ENCODE measurements at places on chromosomes 16 and 17. TPM values are rescaled to one million over a fixed set of nuclear protein-coding genes. Genes with fewer than 3 reads are reported as not detected.

The ATP2C2 gene
- total RNA-seq = 1.7 TPM

The CENPX gene
- total RNA-seq = 1.2 TPM

The TEKT5 gene
- total RNA-seq = not detected

The KRTAP9-2 gene
- total RNA-seq = not detected

The ITPRIPL2 gene
- 47.4 TPM for total RNA-seq

GRCh38 chr16:69276148-69277115 lies 34.7 kb upstream of the VPS4A start:
- peak; percentile 96 for DNase-seq

DNA sequence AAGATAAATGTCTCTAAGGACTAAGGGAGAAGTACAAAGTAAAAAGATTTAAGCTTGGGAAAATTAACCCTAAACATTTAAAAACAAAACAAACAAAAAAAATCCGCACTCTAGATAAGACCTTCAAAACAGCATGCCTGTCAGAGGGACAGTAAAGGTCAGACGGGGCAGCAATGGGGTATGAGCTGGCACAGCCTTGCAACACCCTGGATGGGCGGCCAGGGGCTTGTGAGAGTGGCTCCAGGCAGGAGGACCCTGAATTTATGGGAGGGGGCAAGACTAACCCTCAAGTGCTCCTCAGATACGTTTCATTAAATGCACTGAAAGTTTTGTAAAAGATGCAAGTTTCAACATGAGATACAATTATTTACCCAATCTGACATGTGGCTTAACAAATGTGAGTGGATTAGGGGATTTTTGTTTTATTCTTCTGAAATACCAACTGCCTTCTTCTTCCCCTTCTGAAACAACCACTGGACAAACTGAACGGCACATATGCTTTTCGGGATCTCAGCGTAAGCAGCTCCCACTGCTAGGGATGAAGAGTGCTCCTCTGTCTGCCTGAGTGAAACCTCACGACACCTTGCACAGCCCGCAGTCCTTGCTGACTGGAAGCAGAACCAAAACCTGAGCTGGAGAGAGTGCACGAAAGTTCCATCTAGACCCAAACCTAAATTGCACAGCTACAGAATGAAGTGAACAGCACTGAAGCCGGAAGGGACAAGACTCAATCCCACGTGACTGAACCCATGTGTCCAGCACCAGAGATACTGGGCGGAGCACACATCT lies 128.4 kb downstream of the ANKRD11 start:
- peak; percentile 55 for DNase-seq

GRCh38 chr17:46977750-46978488 lies 1.1 kb downstream of the RPRML start:
- DNase-seq = no peak

DNA sequence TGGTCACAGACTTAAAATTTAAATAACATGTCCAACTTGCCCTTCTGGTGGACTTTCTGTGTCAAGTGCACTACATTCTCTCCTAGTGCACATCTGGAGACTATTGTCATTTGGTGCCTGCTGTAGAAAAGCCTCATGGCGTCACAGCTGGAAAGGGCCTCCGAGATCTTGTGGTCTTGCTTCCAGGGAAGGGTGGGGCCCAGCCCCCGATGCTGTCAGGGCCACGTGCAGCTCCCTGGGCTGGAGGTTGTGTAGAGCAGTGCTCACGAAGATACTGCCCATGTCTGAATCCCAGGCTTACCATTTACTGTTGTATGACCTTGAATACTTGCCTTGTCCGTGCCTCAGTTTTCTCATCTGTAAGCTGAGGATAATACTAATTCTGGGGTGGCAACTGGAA lies 6.8 kb upstream of the MPRIP start:
- no peak for DNase-seq

- no peak for DNase-seq
These were observed 17.5 kb upstream of the TNFRSF13B start for GRCh38 chr17:16989230-16989952.

DNA sequence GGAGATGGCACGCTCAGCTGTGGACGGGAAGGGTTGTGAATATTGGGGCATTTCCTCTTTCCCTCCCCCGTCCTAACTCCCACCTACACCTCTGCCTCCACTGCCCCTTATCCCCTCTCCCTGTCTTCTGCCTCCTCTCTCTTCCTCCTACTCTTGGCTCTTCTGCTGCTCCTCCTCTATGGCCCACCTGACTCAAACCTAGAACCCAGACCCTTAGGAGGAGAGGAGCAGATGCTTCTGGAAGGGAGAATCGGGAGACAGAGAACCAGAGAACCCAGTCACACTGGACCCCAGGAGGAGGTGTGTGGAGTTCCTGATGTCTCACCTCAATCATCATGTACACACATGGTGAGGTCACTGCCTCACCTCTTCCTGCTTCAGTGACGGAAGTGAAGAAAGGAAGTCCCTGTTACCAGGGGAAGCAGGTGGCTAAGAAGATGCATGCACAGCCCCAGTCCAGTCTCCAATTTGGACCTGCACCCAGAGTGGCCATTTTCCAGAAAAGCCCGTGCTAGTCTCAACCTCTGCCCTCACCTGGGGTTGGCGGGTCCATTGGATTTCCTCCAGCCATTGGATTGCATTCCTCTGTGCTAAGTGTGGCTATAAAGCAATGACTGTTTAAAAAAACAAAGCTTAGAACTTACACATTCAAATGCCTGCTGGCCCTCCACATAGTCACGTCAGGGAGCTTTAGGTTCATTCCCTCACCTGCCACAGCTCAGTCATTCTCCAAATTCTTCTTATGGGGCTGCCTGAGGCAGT lies 4.0 kb downstream of the RNF222 start:
- DNase-seq = no peak

GRCh38 chr17:63514974-63515373 lies 8.2 kb upstream of the KCNH6 start:
- DNase-seq = no peak

DNA sequence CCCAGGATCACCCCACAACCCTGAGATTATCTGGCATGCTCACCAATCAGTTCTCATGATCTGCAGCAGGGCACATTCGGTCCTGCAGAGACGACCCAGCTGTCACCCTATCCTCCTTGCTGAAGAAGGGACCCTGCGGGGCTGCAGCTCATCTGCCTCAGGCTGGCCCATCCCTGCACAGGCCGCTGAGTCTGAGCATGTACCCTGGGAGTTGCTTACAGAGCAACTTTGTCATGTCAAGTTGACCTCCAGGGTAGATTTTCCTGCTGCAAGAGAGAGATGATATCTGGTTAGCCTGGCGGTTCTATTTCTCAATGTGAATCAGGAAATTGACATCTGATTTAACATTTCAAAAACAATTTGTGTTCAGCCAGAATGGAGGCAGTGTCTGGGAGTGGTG lies 36.0 kb upstream of the ADCY9 start:
- DNase-seq = no peak

- DNase-seq = no peak
These were observed 1.4 kb downstream of the RAB11FIP3 start for GRCh38 chr16:426906-427249.

- no peak for DNase-seq
These were observed 4.7 kb downstream of the NATD1 start for GRCh38 chr17:21248500-21248899.

- DNase-seq = no peak
These were observed 30.5 kb downstream of the ADCY7 start for GRCh38 chr16:50296807-50297206.

DNA sequence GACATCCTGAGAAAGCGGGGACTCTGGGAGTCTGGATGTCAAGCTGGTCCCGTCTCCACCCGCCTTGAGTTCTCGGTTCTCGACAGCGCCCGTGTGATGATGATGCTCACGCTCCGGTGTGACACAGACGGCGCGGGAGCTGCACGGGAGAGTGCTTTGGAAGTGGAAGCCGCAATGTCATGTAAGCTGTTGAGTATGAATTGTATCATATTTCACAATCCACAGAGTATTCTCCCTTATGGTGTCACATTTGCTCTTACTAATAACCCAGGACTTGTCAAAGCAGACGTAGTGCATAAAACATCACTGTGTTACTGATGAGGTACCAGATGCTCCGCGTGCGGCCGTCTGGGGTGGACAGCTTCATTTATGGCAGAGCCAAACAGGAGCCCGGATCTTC lies 217.5 kb upstream of the CHMP6 start:
- DNase-seq = no peak

DNA sequence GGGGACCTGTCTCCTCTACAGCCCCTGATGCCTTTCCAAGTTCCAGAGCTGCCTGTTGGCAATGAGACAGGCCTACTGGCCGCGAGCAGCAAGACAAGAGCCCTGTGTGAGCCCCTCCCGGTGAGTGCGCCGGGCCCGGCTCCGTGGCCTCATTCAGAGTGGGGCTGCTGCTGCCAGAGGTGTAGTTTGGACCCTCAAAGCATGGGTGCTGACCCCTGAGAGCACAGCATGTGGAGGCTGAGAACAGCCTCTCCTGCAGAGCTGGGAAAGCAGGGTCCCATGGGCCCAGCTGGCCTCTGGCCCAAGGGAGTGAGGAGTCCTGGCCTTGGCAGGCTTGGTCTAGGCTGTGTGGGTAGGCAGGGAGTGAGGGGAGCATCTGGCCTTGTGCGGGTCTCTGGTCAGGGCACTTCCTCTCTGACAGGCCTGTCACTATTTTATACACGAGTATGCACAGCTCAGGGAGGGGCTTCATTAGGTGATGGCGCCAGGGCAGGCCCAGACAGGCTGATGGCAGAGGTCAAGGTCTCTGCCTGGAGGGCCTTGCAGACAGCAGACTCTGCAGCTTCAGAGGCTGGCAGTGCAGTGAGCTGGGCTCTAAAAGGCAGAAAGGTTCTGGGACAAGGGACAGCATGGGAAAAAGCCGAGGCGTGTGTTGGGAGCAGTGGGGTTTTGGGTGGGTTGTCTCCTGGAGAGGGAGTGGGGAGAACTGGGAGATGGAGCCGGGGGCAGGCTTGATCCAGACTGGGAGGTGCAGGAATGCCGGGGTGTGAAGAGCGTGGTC lies 43.4 kb downstream of the ADCY7 start:
- DNase-seq = no peak

GRCh38 chr17:50710025-50710424 lies 2.3 kb upstream of the ANKRD40 start:
- DNase-seq = no peak

GRCh38 chr17:16878606-16879005 lies 93.3 kb downstream of the TNFRSF13B start:
- no peak for DNase-seq

GRCh38 chr16:57039148-57039812 lies 49.9 kb downstream of the NLRC5 start:
- DNase-seq = peak; percentile 91

All from umbilical cord (tissue), 2 donors.